NCI-H2171 treated with DMSO at 0.1 percent for 48 hours (cell line): ENCODE measurements at places on chromosomes 7 and 10.

DNA sequence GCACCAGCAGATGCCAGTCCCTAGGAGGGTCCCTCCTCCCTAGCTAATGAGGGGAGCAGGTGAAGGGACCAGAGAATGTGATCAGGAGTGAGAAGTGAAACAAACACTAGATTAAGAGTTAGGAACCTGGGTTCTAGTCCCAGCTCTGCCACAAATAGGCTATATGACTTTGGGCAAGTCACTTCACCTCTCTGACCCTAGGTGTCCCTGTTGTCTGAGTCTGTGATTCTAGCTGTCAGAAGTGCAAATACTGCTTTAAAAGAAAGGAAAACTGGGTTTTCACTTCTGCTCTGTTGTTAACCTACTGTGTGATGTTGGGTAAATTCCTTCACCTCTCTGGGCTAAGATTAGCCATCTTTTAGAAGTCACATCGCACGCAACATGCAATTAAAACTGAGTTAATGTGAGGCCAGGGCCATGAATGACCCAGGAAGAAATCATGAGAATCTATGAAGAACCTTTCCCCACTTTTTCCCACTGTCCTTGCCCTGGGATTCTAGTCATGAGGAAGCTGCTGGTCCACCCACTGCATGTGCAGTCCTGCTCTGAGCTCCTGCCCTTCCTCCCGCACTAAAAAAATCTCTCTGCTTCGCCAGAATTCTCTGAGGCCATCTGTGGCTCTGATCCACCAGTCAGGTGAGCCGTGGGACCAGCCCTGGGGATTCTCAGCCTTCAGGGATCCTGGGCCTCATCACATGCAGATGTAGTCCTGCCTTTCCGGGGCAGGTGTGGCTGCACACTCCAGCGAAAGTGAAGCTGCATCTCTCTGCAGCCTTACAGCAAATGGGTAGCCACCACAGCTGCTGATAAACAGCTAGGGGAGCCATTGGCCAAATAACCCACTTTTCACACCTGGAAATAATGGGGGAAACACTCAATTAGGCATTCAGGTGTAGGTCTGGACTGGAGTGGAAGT is 181.7 kb downstream of the PLXNA4 start:
- peak; percentile 91 for DNase-seq

GRCh38 chr10:5600908-5601307 is 65.5 kb downstream of the ASB13 start:
- no peak for DNase-seq

DNA sequence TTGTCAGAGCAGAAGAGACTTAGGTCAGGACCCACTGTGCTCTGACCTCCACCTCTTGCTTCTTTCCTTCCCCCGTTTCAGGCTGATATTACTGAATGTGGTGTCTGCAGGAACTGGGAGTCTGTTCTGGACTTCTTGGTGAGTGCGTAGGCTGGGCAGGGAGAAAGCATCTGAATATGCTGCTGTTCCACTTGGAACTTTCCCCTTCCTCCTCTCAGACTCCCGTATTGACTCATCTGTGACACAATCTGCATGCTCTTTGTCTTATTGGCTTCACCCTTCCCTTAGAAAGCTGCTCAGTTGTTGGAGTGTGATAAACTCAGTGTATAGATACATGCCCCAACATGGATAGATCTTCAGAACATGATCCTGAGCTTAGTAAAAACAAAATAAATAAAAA is 137.6 kb upstream of the HABP2 start:
- DNase-seq, result no peak

GRCh38 chr10:78505657-78506056 is 472.0 kb downstream of the RPS24 start:
- no peak for DNase-seq

DNA sequence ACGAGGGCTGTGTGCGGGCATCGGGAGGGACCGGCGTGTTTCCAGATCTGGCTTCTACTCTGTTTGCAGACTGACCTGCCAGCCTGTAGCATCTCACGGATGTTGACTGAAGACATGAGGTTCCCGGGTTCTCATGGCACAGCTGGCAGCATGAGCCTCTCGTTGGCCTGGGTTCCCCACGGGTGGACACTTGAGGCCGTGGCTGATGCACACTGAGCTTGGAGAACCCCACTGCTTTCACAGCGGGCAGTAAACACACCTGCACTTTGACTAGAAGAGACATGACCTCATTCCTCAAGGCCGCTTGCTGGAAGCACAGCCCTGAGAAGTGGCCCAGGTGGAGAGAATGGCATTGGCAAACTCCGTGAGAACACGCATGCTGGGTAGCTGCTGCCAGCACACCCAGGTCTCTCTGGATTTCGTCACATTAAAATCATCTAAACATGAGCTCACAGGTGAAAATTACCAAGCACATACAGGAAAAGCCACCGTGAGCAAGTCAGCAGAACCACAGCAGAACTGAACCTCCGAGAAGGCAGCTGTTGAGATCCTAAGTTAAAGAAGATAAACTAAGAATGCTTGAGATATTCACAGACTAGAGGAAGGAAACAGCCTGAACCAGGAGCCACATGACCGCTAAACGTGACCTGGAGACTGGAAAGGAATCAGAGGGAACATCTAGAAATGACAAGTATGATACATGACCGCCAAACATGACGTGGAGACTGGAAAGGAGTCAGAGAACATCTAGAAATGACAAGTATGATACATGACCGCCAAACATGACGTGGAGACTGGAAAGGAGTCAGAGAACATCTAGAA is 32.5 kb downstream of the BNIP3 start:
- no peak for DNase-seq

DNA sequence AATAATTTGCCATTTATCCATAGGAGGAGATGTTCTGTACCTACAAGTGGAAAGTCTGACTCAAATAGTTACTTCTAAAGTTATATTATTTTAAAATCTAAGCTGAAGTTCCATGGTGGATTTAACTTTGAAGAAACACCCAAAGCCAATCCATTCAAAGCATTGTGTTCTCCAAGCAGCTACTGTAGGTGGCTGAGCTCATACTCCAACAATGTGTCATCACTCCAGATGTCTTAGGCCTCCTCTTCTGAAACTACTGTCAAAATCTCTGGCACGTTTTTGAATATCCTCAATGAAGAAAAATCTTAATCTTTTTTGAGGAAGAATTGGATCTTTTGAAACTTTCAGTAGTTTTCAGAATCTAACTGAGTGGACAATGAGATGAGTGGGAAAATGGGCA is 169.1 kb downstream of the PTEN start:
- DNase-seq, result no peak

GRCh38 chr7:106731646-106732444 is 70.9 kb upstream of the CCDC71L start:
- DNase-seq, result peak; percentile 7

DNA sequence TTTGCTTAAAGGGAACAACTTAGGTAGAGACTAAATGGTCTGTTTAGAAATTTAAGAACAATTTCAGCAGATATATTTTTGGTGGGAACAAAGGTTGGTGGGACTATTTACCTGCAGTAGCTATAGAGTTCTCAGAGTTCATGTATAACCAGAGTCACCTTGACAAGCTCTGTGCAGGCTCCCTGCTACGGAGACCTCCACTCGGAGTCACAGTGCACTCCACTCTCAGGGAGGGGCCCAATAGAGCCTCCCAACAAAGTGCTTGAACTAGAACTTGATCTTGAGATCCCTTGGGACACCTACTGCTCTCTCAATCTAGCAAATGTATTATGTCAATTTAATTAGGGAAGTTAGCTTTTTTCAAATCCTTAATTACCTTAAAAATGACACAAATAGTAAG is 2.3 kb downstream of the MYPN start:
- no peak for DNase-seq
